Natural killer cell treated with Interleukin-12 subunit alpha and Interleukin-12 subunit beta and Interleukin-15 and Interleukin-18, amount 100 ng/mL, for 72 hours (primary cell): ENCODE measurements at places on chromosomes 6 and 20. TPM values are rescaled to one million over a fixed set of nuclear protein-coding genes. Genes with fewer than 3 reads are reported as not detected.

GRCh38 chr6:42724825-42725224, 2.4 kb upstream of the PRPH2 start:
- DNase-seq = no peak

TMEM242 gene
- total RNA-seq = 9.6 TPM

OPRL1 gene
- total RNA-seq = 0.12 TPM

CFAP61 gene
- not detected for total RNA-seq

DNA sequence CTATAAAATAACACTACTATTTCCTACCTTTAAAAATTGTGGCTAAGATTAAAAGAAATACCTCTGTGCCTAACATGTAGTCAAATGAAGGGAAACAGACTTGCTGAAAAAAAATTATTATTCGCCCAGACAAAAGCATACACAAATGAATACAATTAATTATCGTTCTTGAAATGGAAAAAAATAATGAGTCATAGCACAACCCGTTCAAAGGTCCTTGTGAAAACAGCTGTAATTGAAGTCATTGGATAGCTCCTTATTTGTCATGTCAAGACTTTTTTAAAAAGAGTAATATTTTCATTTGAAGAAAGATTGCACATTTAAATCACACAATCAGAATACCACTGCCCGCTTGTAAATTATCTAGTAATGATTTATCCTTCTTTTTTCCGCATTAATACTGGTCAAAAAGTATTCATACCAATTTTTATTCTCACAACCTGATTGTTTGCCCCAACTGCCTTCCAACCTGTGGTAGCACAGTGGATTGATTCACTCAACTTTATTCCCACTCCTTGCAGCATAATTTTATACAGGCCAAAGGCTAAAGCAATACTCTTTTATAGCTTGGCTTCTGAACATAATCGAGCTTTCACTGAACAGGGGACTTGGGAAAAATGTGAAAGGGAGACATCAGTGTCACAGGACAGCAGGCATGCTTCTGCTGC, 655.2 kb upstream of the MAP3K7 start:
- DNase-seq = no peak

DNA sequence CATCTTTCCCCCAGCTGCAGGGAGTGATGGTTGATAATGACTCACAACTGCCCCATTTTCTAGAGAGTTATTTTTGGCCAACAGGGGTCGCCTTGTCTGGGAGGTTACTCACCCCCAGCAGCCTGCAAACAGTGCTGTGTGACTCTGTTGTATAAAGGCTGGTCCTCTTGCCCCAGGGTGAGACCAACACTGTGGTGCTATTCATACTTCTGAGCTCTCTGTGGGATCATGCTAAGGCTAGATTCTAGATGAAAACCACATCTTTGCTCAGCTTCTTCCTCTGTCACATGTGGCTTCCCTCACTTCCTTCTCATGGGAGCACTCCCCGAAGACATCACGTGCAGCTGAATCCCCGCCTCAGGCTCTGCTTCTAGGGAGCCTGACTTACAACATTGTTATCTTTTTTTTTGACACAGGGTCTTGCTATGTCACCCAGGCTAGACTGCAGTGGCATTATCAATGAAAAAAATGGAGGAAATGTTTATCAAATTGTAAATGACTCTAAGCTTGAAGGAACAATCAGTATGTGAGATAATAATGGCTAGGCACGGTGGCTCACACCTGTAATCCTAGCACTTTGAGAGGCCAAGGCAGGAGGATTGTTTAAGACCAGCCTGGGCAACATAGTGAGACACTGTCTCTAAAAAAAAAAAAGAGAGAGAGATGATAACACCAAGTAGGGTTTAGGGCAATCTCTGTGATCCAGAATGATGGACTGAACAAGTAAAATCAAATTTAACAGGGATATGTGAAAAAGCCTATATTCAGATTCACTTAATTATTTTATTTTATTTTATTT, 55.7 kb upstream of the SLC23A2 start:
- peak; percentile 69 for DNase-seq

- DNase-seq = no peak
Observed at GRCh38 chr6:34239893-34240292, 3.2 kb downstream of the HMGA1 start.

DNA sequence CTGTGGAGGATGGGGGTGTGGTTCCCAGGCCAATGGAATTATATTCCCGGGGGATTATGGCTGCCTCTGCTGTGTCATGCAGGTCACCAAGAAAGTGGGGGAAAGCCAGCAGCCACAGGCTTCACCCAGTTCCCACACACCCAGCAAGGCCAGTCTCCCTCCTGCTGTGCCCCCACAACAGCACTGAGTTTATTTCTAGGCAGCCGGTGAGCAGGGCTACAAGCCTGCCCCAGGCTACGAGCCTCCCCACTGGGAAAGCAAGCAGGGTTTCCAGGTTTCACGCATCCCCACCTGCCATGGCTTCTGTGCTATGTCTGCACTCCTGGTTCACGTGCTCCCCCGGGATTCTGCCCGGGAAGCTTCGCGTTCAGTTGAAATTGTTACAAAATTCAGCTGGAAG, 72.6 kb downstream of the ERMARD start:
- DNase-seq = no peak

GRCh38 chr6:140388192-140388802, 1013.8 kb upstream of the CITED2 start:
- DNase-seq = no peak

- DNase-seq = no peak
Observed at GRCh38 chr20:5807431-5807830, 57.2 kb downstream of the SHLD1 start.

DNA sequence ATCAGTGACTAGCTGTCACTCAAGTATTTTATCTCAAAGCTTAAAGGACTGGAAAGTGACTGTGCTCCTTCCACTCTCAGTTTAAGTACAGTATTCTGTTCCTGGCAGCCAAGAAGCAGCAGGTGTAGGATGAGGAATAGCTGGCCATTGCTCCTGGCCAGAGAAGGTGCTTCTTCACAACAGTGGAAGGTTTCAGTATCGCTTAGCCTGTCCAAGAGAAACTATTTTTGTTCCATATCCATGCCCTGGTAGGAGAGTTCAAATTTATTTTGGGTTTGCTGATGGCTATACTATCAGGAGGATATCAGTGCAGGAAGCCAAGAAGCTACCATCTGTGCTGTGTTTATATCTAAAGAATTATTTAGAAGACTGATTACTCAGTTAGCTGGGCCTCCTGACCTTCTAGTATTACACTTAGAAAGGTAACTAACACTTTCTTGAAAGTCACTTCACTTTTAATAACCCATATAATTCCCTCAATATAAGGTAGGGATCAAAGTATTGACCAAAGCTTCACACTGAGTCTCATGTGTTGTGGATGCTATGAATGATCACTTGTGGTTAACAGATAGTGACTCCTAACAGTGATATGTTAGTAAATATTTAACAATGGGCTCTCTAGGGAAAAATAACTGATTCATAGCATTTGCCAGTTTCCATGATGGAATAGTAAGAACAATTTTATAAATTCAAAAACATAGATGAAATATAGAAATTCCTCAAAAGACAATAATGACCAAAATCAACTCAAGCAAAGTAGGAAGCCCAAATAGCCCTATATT, 99.9 kb downstream of the AIG1 start:
- DNase-seq = no peak

ABHD16B gene
- total RNA-seq = not detected

DNA sequence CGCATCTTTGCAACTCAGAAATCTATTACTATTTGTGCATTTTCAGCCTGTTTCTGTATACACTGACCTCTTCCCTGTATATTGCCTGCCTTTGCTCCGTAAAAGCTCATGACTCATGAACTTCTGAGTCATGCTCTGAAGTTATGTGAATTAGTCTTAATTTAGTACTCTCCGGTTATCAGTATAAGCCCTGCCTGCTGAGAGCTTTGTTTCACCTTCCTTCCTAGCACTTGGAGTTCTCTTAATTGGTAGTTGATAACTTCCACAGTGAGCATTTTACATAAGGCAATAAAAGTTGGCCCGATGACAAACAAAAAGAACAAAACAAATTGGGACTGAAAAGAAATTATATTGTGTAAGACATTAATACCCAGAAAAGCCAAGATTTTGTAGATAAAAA, 231.4 kb downstream of the GJA1 start:
- DNase-seq = no peak

KCNK5 gene
- 10.9 TPM for total RNA-seq

DNA sequence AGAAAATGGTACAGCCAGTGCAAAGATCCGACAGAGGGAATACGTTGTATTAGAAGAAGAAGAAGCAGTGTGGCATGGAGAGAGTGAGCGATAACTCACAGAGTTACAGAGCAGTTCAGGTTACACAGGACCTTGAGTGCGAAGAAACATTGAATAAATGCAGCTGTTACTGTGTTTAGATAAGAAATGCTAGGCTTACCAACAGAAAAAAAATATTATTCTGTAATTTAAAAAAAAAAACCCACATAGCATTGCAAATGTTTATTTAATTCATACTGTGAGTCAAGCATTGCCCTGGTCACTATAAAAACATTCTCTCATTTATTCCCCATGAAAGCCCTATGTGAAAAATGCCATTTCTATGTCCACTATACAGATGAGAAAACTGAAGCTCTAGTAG, 373.4 kb upstream of the EPHA7 start:
- DNase-seq = no peak

SPACA1 gene
- not detected for total RNA-seq

DNA sequence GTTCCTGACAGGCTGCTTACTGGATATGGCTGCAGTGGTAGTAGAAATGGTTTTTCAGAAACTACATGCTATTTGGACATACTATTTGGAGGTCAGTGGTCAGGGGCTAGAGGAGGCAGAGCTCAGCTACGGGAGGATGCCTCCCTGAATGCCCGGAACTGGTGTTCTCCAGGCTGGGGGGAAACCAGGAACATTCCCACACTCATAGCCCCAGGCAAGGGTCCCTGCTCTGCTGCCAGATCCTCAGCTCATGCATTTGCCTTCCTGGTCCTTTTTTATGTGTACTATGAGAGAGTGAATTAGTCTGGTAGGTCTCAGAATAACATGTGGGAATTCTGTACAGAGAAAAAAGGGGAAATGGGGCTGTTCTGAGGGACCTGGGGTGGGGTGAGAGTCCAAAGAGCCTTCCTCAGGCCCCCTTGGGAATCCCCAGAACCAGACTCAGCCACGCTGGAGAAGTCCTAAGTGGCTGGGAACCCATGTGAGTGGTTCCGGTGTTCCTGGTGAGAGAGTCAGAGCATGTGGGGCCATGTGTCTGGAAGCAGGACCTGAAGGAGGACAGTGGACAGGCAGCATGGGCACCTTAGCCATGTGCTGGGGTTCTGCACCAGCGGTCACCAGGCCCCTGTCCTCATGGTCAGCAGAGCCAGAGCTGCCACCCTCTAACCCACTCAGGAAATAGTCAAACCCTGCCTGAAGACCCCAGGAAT, 58.0 kb upstream of the MYL9 start:
- no peak for DNase-seq

GRCh38 chr20:36854348-36855240, 21.3 kb upstream of the TLDC2 start:
- no peak for DNase-seq

GRCh38 chr6:104572901-104573300, 286.8 kb downstream of the HACE1 start:
- DNase-seq = no peak

TAF11 gene
- 32.8 TPM for total RNA-seq

DNA sequence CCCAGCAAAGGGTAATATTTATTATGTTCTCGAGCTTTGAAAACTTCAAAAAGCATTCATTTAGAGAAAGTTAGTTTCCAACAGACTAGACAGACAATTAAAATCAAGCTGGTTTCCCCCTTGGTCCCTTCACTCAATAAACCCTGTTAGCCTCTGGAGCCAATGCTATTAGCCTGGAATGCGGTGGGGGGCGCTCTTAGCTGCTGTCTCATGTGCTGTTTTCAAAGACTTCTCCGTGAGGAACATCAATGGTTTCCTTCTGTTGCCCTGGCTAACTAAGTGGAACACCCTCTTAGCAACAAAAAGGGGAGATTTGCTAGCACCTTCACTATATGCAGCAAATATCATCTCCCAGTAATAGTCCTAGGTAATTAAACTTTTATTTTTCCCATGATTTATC, 86.4 kb downstream of the LY86 start:
- DNase-seq = no peak

DNA sequence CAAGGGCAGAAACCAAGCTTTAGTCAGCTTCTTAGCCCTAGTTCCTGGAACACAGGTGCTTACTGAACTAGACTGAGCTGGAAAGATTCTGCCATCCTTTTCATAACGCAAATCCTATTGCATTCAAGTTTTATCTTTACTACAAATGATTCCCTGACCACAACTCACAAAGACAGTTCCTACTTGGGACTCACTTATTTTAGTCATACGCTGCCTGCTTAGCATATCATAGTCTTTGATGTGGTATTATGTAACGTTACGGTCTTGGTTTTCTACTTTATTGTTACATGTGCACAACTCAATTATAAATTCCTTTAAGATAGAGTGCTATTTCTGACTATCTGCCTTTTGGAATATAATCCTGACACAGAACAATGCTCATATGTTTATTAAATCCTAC, 59.1 kb downstream of the BLOC1S5 start:
- DNase-seq = no peak

- DNase-seq = no peak
Observed at GRCh38 chr6:166539543-166539942, 46.9 kb downstream of the RAMACL start.

DNA sequence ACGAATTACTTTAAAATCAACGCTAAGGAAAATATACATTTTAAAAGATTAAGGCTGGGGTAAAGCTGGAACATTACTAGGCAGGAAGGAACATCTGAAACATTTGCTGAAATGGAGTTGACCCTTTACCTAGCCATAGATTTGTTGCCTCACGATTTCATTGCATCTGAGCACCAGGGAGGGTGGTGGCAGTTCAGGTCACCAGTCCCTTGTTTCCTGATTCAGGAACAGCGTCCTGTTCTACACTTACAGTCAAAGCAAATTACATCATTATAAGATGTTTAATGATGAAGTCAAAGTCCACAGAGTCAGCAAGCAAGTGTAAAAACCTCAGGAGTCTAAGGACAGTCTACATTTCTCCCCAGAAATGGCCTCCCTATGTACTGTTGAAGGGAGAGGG, 9.0 kb upstream of the MICA start:
- no peak for DNase-seq

GGTLC1 gene
- total RNA-seq = not detected

RIMS4 gene
- not detected for total RNA-seq

XKR7 gene
- not detected for total RNA-seq

OXT gene
- total RNA-seq = not detected

- DNase-seq = no peak
Observed at GRCh38 chr6:142679907-142680700, 264.9 kb downstream of the HIVEP2 start.

TMEM30A gene
- 81.4 TPM for total RNA-seq

DNA sequence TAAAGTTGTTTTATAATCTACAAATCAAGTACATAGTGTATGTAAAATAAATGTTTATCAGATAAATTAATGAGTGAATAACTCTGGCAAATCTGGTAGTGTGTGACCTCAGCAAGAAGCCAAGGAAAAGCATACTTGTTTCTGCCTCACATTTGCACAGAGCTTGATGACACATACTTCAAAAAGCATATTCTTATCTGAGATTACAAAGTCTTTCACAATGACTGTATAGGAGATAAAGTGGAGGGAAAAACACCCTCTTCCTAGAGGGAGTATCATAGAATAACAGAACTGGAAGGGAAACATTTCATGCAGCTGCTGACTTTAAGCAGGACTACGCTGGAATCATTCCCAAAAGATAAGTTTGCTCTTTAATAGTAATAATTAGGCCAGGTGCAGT, 28.1 kb upstream of the AKAP7 start:
- DNase-seq = no peak

GRCh38 chr6:149266659-149267058, 50.9 kb upstream of the TAB2 start:
- no peak for DNase-seq

- DNase-seq = peak; percentile 63
Observed at GRCh38 chr6:37314487-37315156, 39.2 kb upstream of the RNF8 start.

LIME1 gene
- 15.7 TPM for total RNA-seq

HLA-DPA1 gene
- 33.8 TPM for total RNA-seq

HBS1L gene
- total RNA-seq = 215 TPM

PNPLA1 gene
- not detected for total RNA-seq
